ENCODE measurements at places on chromosomes 11 and 22.

DNA sequence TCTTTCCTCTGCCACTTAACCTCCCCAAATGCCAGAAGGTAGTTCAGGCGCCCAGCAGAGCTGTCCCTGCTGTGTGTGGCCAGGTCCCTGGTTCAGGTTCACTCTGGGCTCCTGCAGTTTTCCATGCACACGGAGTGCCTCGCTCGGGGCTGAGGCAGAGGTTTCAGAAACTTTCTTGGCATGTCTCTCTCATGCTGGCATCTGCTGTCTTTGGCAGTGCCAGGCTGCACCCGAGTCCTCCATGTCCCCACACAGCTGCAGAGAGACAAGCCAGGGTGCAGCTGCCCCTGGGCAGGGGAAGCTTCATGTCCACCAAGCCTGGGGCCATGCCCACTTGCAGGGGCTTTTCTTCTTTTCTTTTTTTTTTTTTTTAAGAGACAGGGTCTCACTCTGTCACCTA is 7.0 kb upstream of the NEFH start:
- DNase-seq = no peak

- DNase-seq = no peak
These were observed 2.0 kb upstream of the OR51S1 start for GRCh38 chr11:4851033-4851432.

- no peak for DNase-seq
These were observed 73.2 kb downstream of the ARHGAP8 start for GRCh38 chr22:44825310-44826150.

GRCh38 chr11:60193687-60194433 is 11.0 kb upstream of the MS4A6A start:
- DNase-seq = peak; percentile 31

DNA sequence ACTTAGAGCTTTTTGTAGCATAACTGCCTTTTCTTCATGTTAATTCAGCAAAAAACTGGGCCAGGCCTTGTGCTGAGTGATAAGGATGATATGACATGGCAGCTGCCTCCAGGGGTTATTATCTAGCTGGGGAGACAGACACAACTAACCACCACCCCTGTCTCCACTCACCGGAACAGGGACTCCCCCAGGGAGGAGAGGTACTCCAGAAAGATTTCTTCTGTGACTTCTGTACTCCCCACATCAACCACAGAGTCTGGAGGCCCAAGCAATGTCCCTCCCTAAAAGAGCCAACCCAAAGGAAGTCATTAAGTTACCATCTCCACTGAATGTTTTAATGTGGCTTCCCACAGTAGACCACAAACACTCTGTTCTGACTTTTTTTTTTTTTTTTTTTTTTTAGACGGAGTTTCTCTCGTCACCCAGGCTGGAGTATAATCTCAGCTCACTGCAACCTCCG is 14.3 kb upstream of the PMM1 start:
- DNase-seq = peak; percentile 26

GRCh38 chr11:16678466-16679116 is 59.9 kb upstream of the C11orf58 start:
- no peak for DNase-seq

- no peak for DNase-seq
These were observed 34.9 kb upstream of the PPP2R1B start for GRCh38 chr11:111801135-111801534.

- DNase-seq = no peak
These were observed 1.1 kb upstream of the IGSF9B start for GRCh38 chr11:133957900-133958299.

DNA sequence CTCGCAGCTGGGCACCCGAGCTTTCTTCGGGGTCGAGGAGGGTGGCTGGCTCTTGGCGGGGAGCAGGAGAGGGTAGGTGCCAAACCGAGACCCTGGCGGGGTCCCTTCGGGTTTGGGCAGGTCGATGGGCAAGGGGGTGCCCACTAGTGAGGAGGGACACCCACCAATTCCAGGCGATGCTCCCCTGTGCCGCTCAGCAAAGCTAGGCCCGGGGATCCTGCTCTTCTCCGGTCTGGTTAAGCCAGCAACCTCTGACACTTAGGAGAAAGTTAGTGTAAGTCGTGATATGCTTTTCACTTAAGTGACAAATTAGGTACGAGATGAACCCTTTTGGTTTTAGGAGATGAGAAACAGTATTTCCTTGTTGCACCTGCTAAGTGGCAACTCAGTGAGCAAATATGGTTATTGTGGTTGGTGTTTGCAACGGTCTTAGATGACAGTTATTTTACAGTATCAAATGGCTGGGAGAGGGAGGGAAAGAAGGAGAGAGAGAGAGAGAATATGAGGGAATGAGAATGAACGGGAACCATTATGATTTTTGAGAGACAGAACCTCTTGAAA is 565 bp downstream of the NUCB2 start:
- no peak for DNase-seq

- DNase-seq = no peak
These were observed 77.6 kb downstream of the LRRC32 start for GRCh38 chr11:76592961-76593360.

- no peak for DNase-seq
These were observed 126.2 kb downstream of the ATG16L2 start for GRCh38 chr11:72940417-72940816.

- no peak for DNase-seq
These were observed 55.3 kb downstream of the EHF start for GRCh38 chr11:34676227-34676626.

- no peak for DNase-seq
These were observed 590 bp downstream of the NNMT start for GRCh38 chr11:114296605-114297372.

- DNase-seq = no peak
These were observed 1120.5 kb upstream of the RAG2 start for GRCh38 chr11:37718431-37718999.

GRCh38 chr22:31199187-31199586 is 12.9 kb upstream of the LIMK2 start:
- DNase-seq = no peak

DNA sequence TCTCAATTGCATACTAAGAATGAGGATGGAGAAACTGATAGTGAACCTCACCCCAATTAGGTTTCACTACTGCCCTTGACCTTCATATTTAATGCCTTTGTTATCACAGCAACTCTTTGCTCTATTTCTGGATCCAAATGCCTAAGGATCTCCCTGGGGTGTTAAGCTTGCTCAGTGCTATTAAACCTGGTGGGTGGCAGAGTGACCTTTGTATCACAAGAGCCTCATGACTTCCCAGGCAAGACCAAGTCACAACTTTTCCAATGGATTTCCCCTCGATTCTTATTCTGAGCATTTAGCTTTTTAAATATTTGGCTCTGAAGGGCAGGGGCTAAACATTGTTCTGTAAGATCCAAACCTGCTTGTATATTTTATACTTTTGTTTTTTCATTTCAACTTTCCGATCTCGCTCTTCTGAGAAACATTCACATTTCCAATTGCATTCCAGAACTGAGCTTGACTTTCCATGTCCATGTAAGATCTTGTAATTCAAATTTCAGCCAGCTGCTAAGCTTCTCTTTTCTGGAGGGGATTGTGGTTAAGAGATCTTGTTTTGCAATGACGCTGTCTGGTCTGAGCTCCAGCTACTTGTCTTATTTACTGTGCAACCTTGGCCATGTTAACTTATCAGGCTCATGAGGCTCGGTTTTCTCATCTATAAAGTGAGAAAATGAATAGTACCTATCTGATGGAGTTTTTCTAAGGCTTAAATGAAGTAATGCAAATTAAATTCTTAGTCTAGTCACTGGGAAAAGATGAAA is 6.4 kb upstream of the EHF start:
- DNase-seq = no peak

DNA sequence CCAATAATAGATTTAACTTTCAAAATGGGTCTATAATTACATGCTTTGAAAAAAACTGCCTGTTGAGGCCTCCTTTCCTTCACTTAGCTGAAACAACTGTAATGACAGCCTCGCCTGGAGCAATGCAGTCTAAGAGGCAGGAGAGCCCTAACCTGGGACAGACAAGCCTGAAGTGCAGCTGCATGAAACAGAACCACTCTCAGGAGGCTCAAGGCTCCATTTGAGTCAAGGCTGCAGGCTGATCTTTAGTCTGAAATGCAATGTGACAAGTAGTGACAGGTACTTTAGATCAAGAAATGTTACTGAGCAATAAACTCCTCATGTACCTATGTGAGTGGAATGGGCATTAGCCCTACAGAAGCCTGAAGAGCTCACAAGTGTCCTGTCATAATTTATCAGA is 414.0 kb upstream of the LUZP2 start:
- no peak for DNase-seq

- no peak for DNase-seq
These were observed 954 bp upstream of the MN1 start for GRCh38 chr22:27802346-27803073.
